ENCODE measurements at places on chromosomes 7 and 10.

- DNase-seq = no peak
Observed at GRCh38 chr7:10412422-10413019, 561.2 kb upstream of the PHF14 start.

- no peak for DNase-seq
Observed at GRCh38 chr7:81676813-81677212, 93.0 kb downstream of the HGF start.

GRCh38 chr10:131743190-131744151 lies 157.3 kb upstream of the PPP2R2D start:
- no peak for DNase-seq

- DNase-seq = no peak
Observed at GRCh38 chr7:155343661-155344121, 46.0 kb downstream of the INSIG1 start.

- DNase-seq = no peak
Observed at GRCh38 chr10:108696792-108697477, 1226.4 kb downstream of the XPNPEP1 start.

DNA sequence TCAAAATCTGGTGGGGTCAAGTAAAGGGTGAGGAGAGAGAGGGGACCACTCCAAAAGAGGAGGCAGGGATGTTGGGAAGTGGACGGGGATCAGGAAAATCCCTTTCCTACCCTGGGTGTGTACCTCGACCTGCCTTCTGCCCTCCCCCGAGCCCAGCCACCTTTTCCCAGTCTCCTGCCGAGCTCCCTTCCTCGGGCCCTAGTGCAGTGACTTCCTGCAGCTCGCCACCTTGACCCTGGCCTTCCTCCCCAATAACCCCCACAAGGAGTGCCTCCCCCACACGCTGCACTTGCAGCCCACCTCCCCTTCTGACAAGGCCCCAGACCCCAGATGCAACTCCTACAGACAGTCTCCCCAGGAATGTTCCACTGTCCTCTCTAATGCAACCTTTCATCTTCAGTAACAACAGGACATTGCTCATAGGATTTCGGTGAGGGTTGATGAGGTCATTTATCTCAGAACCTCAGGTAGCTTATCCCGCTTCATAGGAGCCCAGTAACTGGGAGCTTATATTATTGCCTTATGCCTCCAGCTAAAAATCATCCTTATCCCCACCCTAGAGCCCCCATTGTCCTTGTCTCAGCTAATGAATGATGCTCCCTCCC lies 90.1 kb downstream of the MKI67 start:
- DNase-seq = no peak

GRCh38 chr10:113423981-113424721 lies 128.7 kb upstream of the HABP2 start:
- no peak for DNase-seq

Measured in activated T-cell treated with anti-CD3 and anti-CD28 coated beads, Interleukin-2, amount 50 U/mL, for 1 hour (primary cell).